ENCODE measurements at places on chromosomes 6 and 20. TPM values are rescaled to one million over a fixed set of nuclear protein-coding genes. Genes with fewer than 3 reads are reported as not detected.

GINS1 gene
- 0.92 TPM for total RNA-seq

GRCh38 chr6:75230484-75231325, 12.9 kb downstream of the COX7A2 start:
- no peak for DNase-seq

GRCh38 chr6:31927242-31927862, at the start of gene C2:
TSS of gene C2 (plus strand) at chr6:31927717. CDS start at chr6:31927753, 36 bp downstream.
- peak; percentile 63 for DNase-seq

GRCh38 chr6:15254070-15254975, 8.5 kb downstream of the JARID2 start:
- DNase-seq: no peak

DNA sequence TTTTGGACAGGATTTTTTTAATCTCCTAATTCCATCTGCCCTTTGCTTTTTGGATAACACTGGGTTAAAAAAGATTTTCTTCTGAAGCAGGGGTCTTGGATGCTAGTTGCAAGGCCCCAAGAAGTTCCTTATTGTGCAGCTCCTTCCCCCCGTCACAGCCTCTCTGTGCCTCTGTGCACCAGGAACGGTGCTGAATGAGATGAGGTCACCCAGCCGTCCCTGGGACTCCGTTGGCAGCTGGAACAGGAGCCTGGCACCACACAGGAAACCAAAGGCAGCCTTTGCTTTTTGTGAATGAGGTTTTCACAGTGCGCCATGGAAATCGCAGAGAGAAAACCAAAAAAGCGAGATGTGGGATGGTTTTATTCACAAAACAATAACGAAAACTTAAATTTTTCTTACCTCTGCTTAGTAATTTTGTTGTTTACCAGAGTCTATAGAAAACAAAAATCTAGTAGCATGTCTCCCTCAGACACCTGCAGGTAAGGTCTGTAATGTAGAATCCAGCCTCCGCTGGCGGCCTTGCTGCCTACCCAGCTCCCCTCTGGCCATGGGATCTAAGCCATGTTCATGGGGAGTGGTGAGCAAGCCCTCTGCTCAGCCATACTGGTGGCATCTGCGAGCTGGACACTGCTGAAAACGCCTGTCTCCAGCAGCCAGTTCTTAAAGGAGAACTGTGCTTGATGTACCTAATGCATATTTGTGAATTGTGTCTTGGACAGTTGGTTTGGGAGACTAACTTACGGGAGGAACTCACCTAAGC, 40.4 kb upstream of the SYNJ2 start:
- DNase-seq: no peak

DNA sequence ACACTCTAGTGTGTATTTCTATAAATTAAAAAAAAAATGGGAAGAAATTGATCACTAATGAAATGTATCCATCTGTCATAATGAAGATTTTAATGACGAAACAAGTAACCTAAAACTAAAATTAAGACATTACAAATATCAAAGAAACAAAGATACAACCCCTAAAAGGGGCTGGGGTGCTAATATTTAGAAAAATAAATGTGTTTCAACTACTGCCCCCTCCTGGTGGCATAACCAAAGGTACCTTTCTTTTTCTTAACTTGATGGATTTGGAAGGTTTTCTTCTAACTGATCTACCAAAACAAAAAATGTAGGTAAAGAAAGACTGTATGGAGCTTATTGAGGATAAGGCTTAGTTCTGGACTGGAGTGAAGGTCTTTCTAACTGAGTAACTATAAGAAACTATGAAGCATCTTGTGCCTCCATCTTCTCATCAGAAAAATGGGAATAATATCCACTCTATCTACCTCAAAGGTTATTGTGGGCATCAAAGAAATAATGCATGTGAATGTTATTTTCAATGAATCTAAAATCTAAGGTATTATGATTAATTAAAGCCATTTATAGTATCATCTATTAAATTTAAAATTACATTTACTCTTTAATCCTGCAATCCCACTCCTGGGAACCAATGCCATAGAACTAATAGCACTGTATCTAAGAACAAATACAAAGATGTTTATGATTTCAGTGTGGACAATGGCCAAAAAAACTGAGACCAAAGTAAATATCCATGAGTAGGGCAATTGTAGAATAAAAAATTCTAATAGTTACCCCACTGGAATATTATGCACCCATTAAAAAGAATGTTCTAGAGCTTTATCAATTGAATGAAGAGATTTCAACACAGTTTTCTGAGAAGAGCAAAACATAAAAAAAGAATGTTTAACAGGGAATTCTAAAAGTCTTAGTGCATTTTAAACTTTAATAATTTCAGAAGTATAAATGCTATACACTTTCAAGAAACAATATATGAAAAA, 117.2 kb downstream of the BACH2 start:
- DNase-seq: no peak

SRSF12 gene
- total RNA-seq: not detected

- no peak for DNase-seq
Observed at GRCh38 chr20:20856306-20856705, 143.9 kb upstream of the RALGAPA2 start.

PLCB1 gene
- total RNA-seq: 6.3 TPM

MEP1A gene
- total RNA-seq: 0.41 TPM

DNA sequence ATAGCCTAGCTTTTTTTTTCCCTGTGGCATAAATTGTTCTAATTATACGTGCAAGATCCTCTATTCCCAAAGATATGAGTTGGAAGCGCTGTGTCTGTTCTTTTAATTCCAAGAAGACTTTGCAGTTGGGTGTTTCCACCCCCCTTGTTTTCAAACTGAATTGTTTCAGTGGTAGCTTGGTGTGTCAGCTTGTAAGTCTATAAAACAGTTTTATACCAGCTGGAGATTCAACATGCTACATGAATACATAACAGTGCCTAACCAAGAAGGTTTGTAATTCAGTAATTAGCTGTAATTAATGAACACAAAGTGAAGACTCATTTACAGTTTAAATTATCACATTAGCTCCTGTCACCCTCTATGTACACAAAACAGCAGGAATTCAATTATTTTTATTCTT, 154.0 kb downstream of the ZNF217 start:
- no peak for DNase-seq

PRKN gene
- 6.1 TPM for total RNA-seq

DNA sequence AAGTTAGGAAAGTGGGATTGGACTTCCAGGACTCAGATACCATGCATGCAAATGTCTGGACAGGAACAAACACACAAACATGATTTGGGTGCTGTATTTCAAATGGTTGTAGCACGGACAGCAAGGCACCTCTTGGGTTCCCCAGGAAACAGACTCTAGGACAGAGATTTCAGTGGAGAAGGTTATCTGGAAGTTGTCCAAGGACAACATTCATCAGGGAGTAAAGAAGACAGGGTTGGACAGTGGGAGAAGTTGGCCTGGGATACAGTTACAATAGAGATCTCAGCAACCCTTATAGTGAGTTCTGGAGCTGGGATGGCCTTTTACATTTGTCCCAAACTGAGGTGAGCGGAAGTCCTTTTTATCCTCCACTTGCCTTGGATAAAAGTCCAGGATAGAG, 19.8 kb upstream of the TINAG start:
- DNase-seq: no peak

DNA sequence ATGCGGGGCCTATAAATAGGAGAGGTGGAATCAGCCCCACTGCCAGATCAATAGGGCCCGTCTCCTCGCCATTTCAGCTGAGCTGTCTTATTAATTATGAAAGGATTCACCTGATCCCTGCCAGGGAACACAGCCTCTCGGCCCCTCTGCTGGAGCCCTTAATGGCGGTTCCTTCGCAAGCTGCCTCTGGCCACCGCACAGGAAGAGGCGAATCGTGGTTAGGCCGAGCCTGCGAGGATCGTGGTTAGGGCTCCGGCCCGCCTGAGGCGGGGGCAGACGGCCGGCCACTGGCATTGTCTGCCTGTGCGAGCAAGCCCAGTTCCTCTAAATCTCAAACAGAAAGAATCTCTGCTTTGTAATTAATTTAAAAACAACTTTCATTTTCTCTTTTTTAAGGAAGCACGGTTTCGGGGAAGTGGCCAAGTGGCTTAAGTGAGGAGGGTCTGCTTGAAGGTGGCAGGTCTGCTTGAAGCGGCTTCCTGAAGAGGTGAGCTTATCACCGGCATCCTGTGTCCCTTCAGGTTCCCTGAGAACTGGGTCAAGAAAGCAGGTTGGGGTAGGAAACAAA, 9.2 kb downstream of the NRN1 start:
- peak; percentile 68 for DNase-seq

RIMS1 gene
- total RNA-seq: 3.8 TPM

DNA sequence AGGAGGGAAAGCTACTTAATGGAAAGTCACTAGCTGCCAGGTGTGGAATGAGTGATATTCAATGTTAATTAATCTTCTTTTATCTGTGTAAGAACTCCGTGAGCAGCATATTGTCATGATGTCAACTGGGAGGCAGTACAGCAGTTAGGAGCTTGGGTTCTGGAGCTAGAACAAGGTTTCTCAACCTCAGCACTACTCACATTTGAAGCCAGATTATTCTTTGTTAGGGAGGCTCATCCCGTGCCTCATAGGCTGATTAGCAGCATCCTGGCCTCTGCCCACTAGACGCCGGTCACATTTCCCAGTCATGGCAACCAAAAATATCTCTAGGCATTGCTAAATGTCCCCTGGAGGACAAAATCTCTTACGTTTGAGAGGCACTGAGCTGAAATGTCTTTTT, 41.2 kb downstream of the BCAS1 start:
- no peak for DNase-seq

- DNase-seq: no peak
Observed at GRCh38 chr20:19078448-19079373, 133.7 kb upstream of the SLC24A3 start.

DNA sequence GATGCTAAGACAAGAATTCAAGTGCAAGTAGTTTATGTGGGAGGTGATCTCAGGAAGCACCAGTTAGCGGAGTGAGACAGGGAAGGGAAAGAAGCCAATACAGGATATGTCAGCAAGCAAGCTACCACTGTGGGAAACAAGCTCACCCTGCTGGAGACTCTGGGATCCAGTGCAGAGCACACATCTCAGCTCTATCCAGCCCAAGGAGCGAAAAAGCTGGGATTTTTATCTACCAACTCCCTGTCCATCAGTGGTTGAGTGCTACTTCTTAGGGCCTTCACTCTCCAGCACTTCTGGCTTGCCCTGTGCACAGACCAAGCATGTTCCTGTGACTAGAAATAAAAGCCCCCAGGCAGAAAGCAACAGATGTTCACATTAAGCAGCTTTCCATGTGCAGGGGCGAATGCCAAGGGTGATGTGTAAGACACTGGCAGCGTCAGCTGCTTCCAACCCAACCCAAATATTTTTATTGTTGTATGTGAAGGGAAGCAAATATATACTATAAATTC, 10.8 kb upstream of the RNF24 start:
- no peak for DNase-seq

- DNase-seq: no peak
Observed at GRCh38 chr20:51434580-51435247, 107.8 kb downstream of the NFATC2 start.

DNA sequence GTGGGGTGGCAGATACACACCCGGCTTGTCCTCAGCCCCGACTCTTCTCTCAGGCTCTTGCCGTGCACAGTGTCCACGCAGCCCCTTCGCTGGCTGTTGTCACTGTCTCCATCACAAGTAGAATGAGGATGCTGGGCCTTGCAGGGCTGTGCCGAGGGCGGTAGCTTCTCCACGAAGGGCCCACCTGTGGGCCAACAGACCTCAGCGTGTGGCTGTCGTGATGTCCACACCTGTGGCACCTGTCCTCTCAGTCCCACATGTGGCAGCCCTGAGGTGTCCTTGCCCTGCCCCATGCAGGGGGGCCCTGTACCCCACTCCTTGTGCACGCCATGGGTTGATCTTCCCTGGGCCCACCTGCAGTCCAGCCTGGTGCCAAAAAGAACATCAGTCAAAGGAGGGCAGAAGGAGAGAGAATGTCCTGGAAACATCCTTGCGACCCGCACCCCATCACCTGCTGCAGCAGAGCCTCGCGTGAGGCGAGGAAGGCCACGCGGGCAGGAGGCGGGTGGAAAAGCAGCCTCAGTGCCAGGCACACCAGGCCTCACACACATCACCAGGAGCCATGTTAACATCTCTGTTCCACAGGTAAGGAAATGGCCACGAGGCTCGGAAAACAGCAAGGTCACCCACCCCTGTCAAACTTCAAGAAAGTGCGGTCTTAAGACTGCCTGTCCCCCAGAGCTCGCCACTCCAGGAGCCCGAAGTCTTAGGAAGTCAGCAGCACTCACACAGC, 22.3 kb upstream of the AFDN start:
- DNase-seq: no peak

EYA2 gene
- 3.5 TPM for total RNA-seq

CMTR1 gene
- total RNA-seq: 42.9 TPM

GRCh38 chr6:142833054-142833453, 111.9 kb downstream of the HIVEP2 start:
- no peak for DNase-seq

DNA sequence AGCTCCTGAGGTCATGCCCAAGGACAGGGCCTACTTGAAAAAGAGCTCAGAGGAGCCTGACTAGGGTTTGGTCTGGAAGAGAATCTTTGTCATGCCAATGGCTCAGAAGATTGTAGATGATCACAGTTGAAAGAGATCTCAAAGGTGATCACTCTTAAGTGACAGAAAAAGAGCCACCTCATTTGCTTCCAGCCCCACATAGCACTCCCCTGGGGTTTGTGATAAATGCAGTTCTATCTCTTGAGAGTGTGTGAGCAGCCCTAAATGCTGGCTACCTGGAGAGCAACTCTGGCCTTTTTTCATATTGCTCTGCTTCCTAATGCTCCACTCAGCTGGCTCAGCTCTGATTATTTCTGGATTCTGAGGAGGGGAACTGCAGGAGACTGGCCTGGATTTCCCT, 39.3 kb downstream of the KLHL32 start:
- DNase-seq: no peak

Data from lower lobe of right lung (tissue), 2 donors.